ENCODE measurements at places on chromosomes 5 and 9.

- DNase-seq = no peak
Observed at GRCh38 chr9:134930398-134930797, 12.7 kb upstream of the FCN1 start.

GRCh38 chr9:111645806-111646205 lies 14.7 kb downstream of the DNAJC25 start:
- DNase-seq = no peak

GRCh38 chr5:80809451-80809850 lies 150.7 kb upstream of the RASGRF2 start:
- DNase-seq = no peak

- no peak for DNase-seq
Observed at GRCh38 chr5:38115318-38115827, 143.0 kb upstream of the EGFLAM start.

GRCh38 chr5:4659851-4660250 lies 480.3 kb upstream of the ADAMTS16 start:
- DNase-seq = no peak

- DNase-seq = no peak
Observed at GRCh38 chr9:107615321-107615720, 125.8 kb upstream of the KLF4 start.

- DNase-seq = no peak
Observed at GRCh38 chr5:23405316-23406068, 101.9 kb upstream of the PRDM9 start.

- DNase-seq = no peak
Observed at GRCh38 chr9:110814159-110814558, 145.6 kb downstream of the MUSK start.

DNA sequence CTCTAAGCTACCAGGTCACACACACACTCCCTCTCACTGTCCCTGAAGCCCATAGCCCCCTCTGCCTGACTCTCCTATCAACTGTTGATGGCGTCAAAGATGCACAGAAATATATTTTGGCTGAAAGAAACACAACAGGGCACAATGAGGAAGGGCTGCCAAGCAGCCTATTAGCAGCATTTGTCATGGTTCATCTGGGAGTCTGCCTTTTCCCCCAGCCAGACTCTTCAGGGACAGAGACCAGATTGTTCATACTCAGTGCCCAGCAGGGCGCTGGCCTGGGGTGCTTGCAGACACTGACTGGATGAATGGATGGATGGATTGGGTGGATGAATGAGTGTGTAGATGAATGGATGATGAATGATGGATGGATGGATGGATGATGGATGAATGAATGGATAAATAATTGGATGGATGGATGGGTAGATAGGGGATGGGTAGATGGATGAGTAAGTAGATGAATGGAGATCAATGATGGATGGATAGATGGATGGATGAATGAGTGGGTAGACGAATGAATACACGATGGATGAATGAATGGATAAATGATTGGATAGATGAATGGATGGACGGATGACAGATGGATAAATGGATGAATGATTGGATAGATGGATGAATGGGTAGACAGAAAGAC lies 90.5 kb downstream of the ADAMTS2 start:
- DNase-seq = no peak

- no peak for DNase-seq
Observed at GRCh38 chr5:127820910-127821553, 117.8 kb downstream of the CCDC192 start.

GRCh38 chr9:27933210-27934025 lies 360.1 kb upstream of the C9orf72 start:
- no peak for DNase-seq

Data from activated T-cell treated with anti-CD3 and anti-CD28 coated beads, Interleukin-2, amount 50 U/mL, for 72 hours (primary cell).